ENCODE measurements at places on chromosomes 2 and 18.

- no peak for DNase-seq
Measured at GRCh38 chr2:80040226-80040625, 264.3 kb downstream of the LRRTM1 start.

GRCh38 chr2:127381762-127382161 is 6.0 kb downstream of the MAP3K2 start:
- DNase-seq, result no peak

GRCh38 chr18:33716061-33716683 is 138.2 kb downstream of the ASXL3 start:
- DNase-seq, result no peak

- no peak for DNase-seq
Measured at GRCh38 chr2:207589143-207589542, 36.1 kb downstream of the METTL21A start.

- DNase-seq, result no peak
Measured at GRCh38 chr2:202023198-202023903, 10.3 kb upstream of the FZD7 start.

GRCh38 chr18:48407358-48407757 is 1.8 kb downstream of the ZBTB7C start:
- no peak for DNase-seq

- no peak for DNase-seq
Measured at GRCh38 chr2:12613137-12613835, 103.5 kb upstream of the TRIB2 start.

GRCh38 chr2:120820953-120821279 is 85.2 kb downstream of the GLI2 start:
- no peak for DNase-seq

DNA sequence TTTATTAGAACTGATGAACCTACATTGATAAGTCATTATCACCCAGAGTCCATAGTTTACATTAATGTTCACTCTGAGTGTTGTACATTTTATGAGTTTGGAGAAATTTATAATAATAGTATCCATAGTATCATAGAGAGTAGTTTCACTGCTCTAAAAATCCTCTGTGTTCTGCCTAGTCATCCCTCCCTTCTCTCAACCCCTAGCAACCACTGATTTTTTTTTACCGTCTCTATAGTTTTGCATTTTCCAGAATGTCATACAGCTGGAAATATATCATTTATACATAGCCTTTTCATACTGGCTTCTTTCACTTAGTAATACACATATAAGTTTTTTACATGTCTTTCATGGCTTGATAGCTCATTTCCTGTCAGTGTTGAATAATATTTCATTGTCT is 231.1 kb downstream of the RAD51AP2 start:
- DNase-seq, result no peak

DNA sequence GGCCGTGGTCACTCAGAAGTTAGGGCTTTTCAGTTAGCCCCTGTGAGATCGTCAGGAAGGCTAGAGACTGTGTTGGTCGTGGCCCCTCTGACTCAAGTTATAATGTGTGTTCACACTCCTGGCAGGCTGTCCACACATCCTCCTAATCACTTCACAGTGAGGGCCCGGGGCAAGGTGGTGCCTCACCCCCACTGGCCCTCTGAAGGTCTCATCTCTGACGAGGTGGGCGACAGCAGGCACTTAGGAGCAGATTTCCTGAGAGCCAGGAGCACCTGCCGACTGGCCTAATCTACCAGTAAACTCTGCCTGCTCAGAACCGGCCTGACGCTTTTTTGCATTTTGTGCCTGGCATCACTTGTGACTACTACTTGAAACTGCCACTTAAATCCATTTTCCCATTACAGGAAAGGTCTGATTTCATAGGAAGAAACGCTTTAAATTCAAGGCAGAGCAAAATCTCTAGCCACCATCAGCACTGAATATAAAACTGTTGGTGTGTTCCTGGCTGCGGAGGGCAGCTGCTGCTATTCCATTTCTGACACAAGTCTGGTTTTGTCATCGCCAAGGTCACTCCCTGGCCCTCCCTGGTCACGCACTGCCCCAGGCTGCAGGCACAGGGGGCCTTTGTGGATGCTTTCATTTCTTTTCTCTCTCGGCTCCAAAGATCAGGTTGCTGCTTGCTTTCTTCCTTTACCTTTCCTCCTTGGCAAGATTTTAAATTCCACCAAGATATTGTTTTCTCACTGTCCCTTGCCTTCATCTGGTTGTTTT is 48.0 kb downstream of the RAB12 start:
- no peak for DNase-seq

DNA sequence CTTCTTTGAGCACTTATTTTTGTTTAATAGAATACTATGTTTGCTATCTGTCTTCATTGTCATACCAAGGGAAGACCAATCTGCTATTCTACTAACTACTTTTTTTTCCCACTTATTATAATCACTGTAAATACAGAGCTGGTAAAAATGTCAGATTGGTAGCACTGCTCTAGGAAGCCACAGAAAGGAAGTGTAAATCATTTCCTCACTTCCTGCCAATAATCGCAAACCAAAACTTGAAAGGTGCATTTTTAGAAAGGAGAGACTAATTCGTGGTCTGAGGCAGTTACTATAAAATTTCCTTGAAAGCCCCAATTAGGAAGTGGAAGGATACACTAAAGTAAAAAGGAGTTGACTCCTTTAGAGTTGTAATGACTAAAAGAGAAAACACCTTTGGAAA is 13.9 kb upstream of the THSD7B start:
- no peak for DNase-seq

GRCh38 chr2:179764710-179765109 is 96.7 kb downstream of the ZNF385B start:
- no peak for DNase-seq

GRCh38 chr18:26119246-26119645 is 14.4 kb upstream of the PSMA8 start:
- DNase-seq, result no peak

All from SK-N-MC (cell line).